ENCODE measurements at places on chromosomes 16 and 17.

DNA sequence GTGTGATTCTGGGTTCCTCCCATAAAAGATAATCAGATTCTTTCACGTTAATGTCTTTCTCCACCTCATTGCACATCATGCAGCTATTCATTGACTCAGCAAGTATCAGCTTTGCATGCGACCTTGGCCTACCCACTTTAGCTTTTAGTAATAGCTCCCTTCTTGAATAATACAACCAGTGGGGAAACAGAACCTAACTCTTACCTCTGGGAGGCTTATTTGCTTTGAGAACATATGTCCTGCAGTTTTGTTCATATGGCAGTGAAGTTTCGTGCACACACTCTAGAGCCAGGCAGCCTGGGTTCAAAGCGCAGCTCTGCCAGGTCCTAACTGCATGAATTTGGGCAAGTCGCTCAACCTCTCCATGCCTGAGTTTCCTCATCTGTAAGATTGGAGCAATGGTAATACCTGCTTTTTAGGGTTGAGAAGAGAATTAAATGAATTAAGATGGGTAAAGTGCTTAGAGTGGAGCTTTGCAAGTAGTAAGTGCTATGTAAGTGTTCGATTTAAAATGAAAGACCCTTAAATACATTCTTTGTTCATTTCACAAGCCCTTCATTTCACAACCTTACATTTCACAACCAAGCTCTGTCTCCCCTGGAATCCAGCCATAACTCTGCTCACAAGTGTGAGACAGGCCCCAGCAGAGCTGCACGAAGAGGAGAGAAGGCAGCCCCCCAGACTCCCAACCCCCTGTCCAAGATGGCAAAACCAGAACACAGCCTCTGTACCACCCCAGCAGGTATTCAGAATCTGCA is 29.3 kb downstream of the MAPT start:
- no peak for DNase-seq

- no peak for DNase-seq
Measured at GRCh38 chr17:73746314-73747073, 102.2 kb upstream of the SDK2 start.

GRCh38 chr17:82863941-82864712 is 24.3 kb upstream of the ZNF750 start:
- DNase-seq = peak; percentile 91

- DNase-seq = no peak
Measured at GRCh38 chr17:67107171-67107570, 62.8 kb downstream of the CACNG1 start.

GRCh38 chr16:81908466-81909262 is 102.6 kb downstream of the SDR42E1 start:
- no peak for DNase-seq

GRCh38 chr16:8828541-8829165 is 31.0 kb downstream of the PMM2 start:
- DNase-seq = no peak

GRCh38 chr16:24308200-24308599 is 52.1 kb downstream of the CACNG3 start:
- DNase-seq = no peak

DNA sequence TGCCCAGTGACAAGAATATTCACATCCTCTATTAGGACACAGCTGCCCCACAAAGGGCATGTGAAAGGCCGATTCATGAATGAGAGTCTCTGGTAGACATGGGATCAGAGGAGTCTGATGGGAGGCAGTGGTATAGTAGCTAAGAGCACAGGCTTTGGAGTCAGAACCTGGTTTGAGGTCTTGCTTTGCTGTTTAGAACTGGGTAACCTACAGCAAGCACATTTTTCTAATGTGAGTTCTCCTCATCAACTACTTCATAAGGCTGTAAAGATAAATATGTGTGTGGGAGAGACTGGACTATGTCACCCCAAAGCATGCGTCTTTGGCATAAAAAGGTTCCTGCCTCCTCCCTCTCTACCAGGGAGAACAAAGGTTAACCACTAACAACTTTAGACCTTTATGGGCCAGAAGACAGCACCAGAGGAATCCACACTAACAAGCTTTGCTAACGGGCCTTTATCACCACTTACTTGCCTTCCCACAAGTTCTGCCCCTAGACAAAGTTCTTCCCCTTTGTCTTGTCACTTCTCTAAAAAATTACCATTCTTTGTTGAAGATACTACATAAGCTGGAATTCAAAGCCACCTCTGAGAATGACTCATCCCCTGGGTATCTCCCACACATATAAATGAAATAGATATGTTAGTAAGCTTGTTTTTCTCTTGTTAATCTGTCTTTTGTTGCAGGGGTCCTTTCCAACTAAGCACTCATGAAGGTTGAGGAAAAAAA is 21.1 kb downstream of the CDR2 start:
- peak; percentile 44 for DNase-seq

- DNase-seq = no peak
Measured at GRCh38 chr17:50210240-50211225, 9.1 kb upstream of the COL1A1 start.

DNA sequence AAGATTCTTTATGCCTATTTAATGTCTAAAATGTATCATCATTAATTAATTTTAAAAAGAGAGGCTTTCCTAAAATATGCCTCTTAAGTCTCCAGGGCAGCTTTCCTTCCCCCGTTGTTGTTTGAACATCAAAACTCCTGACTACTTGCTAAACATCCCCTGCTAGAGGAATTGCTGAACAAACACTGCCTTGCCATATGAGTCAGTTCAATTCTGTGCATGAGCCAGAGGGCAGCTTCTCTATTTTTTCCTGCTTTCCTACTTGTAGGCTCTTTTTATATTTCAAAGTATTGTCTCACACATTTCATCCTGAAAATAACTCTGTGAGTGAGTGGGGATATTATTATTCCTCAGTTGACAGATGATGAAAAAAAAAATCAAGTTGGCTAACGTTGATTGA is 143.4 kb downstream of the HS3ST4 start:
- DNase-seq = no peak

DNA sequence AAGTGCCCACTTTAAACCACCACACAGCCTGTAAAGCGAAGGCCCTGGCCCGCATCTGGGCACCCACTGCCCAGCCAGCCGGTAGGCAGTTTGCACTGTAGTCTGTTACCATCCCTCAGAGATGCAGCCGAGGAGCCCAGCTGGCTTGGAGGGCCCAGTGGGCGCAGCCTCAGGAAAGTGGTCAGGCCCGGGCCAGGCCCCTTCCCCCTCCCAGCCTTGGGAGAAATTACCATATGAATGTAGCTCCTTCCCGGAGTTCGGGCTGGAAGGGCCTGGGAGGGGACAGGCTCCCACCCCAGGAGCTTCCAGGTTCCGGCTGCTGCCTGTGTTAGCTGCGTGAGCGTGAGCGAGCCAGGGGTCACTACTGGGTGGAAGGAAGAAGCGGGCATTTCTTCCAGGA is 325.4 kb downstream of the SEC14L1 start:
- DNase-seq = no peak

GRCh38 chr17:72860778-72861177 is 231.7 kb downstream of the SLC39A11 start:
- DNase-seq = no peak

DNA sequence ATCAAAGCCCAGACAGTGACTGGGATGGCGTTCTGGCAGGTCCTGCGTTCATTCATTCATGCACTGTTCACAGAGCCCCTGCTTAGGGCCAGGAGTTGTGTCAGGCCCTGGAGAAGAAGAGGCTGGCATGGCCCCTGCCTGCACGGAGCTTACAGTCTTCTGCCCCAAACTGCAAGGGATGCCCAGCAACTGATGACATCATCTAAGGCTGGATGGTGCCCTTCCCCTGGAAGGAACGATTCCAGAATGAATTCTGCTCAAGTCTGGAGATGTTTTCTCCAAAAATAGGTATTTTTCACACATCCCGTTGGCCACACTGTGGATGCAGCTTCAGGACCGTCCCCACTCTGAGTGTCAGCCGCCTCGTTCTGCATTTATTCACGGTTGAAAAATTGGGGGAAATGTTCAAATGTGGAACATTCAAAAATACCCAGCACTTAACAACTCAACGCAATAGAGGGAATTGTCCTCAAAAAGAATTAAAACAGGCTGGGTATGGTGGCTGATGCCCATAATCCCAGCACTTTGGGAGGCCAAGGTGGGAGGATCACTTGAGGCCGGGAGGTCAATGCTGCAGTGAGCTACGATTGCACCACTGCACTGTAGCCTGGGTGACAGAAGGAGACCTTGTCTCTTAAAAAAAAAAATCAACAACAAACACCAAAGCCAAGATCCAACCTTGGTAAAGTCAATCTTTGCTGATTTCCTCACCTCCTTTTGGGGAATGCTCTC is 23.8 kb upstream of the CACNG5 start:
- DNase-seq = no peak

- DNase-seq = no peak
Measured at GRCh38 chr17:73924909-73925186, 278.6 kb upstream of the RPL38 start.

All from T-helper 2 cell treated with Interferon-gamma antibody and Interleukin-4, amounts not matched to agents 5 μg/mL and 100 μg/mL, for 36 hours (primary cell).